CD4-positive, alpha-beta T cell treated with Interleukin-15 for 1 hour (primary cell): ENCODE measurements at places on chromosomes 3 and 15.

- DNase-seq: no peak
Measured at GRCh38 chr3:102106416-102107097, 257.2 kb downstream of the NFKBIZ start.

DNA sequence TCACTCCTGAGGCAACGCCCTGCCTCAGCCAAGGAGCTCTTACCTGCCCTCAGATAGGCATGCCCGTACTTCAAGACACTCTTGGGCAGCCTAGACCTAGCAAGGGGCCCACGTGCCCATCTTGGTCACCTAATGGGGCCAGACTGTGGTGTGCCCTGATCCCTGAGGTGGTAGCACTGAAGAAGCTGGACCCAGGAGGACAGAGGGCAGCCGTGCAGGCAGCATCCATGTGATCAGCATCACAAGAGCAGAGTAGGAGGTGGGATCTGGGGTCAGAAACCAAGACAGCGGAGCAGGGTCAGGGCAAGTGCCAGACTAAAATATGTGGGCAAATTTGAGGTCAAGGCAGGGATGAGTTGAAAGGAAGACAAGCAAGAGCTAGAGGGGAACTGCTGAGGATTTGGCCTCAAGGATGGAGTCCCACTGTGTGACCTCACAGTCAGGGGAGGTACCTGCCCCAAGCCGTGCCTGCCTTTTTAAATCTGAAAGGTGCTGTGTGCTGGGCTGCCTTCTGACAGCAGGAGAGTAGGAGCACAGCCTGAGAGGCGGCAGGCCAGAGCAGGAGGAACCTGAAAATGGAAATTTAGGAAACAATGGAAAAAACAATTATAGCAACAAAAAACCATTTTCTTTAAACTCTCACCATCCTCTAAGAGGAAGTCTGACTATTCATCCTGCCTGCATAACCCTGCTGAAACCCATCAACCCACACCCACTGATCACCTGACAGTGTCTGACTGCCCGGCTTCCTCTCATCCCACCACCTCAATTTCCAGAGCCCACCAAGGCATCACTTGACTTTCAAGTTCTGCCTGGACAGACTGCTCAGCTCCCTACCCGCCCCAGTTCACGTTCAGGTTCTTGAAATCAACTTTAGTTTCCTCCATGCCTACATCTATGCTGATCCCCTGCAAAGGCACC lies 7.3 kb downstream of the ZBTB38 start:
- no peak for DNase-seq

DNA sequence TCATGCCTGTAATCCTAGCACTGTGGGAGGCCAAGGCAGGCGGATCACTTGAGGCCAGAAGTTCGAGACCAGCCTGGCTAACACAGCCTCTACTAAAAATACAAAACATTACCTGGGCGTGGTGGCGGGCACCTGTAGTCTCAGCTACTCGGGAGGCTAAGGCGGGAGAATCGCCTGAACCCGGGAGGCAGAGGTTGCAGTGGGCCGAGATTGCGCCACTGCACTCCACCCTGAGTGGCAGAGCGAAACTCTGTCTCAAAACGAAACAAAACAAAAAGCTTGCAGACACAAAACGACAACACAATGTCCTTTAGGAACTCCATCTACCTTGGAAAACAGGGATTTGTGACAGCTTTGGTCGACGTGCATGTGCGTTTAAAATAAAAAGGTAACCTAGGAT lies 716 bp upstream of the KLHL24 start:
- DNase-seq: no peak

GRCh38 chr15:33636958-33637357 lies 326.2 kb downstream of the RYR3 start:
- no peak for DNase-seq

- DNase-seq: peak; percentile 67
Measured at GRCh38 chr3:183298701-183299153, 45.7 kb downstream of the B3GNT5 start.

GRCh38 chr3:3907023-3907422 lies 107.8 kb downstream of the LRRN1 start:
- DNase-seq: no peak

- DNase-seq: no peak
Measured at GRCh38 chr15:59268852-59269407, 62.3 kb downstream of the LDHAL6B start.

- DNase-seq: no peak
Measured at GRCh38 chr15:31276596-31277298, 49.9 kb upstream of the KLF13 start.

DNA sequence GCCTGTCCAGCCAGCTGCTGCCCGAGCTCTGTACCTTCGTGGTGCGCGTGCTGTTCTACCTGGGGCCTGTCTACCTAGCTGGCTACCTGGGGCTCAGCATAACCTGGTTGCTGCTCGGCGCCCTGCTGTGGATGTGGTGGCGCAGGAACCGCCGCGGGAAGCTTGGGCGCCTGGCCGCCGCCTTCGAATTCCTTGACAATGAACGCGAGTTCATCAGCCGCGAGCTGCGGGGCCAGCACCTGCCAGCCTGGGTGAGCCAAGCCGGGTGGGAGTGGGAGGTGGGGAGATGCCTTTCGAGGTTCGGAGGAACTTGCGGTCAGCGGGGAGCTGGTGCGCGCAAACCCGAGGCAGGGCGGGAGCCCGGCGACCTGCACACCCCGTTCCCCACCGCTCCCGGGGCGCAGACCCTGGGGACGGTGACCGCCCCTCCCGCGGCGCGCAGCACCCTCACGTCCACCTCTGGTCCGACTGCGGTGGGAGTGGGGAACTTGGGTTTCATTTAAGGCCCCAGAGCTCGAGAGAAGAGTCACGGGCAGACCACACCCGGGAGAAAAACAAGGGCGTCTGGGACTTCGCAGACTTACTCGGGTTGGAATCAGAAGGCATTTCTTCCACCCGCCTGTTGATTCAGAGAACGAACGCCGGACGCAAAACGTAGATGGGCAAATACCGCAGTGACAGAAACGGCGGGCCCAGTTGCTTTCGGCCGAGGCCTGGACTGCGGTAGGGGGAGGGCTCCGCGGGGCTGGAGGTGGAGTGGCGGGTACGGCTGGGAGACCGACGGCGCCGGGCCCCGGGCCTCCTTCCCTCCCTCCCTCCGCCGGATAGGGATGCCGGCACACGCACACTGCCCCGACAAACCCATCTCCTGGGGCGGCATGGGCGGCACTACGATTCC lies 708 bp downstream of the ESYT3 start:
- no peak for DNase-seq

DNA sequence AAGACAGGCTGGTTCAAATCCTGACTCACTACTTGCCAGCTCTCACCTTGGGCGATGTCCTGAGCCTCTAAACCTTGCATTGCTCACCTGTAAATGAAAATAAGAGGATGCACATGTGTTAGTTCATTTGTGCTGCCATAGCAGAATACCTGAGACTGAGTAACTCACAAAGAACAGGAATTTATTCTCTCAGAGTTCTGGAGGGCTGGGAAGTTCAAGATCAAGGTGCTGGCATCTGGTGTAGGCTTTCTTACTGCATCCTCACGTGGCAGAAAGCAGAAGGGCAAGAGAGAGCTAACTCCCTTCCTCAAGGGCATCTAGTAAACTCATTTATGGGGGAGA lies 222.7 kb downstream of the MTHFS start:
- no peak for DNase-seq

- DNase-seq: no peak
Measured at GRCh38 chr3:149160754-149161300, 31.4 kb downstream of the HPS3 start.
